NCI-H524 (cell line): ENCODE measurements at places on chromosomes 1 and 21.

DNA sequence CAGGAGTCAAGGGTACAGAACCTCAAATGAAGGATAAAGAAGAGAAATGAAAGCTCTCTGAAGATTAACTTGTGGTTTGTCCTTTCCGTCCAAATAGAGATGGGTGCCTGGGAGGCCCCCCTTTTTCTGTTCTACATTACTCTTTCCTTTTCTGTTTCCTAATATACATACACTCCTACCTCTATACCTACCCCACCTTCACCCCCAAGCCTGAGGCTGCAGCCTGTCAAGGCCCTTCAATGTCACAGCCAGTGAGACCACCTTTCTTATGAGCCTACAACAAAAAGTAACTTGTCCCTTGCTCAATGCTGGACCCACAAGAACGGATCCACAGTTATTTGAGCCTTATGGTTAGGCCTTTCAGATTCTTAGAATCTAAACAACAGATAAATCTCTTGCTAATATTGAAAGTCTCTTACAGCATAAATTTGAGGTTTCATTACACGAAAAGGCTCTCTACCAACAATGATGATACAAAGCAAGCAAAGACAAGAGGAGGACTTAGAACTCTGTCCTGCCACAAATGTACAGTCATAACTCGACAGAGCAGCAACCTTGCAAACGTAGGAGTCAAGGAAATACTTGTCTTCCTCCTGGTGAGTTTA is 4.1 kb upstream of the TRAF3IP3 start:
- no peak for DNase-seq

DNA sequence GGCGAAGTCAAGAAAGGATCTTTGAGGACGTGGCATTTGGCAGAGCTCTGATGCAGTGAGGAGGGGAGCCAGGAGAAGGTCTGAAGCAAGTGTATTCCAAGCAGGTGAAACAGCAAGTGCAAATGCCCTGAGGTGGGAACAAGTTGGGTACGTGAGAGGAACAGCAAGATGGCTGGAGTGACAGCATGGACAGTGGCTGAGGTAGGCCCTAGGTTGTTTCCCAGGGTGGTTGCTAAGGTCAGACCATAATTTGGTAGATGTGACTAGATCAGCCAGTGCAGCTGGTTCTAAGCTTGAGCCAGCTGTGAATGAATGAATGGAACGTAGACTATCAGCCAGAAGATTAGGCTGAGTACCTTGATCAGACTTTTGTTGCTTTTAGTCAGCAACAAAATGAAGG is 37.5 kb upstream of the JUN start:
- DNase-seq, result no peak

- no peak for DNase-seq
Observed at GRCh38 chr1:226919587-226919986, 20.5 kb upstream of the COQ8A start.

DNA sequence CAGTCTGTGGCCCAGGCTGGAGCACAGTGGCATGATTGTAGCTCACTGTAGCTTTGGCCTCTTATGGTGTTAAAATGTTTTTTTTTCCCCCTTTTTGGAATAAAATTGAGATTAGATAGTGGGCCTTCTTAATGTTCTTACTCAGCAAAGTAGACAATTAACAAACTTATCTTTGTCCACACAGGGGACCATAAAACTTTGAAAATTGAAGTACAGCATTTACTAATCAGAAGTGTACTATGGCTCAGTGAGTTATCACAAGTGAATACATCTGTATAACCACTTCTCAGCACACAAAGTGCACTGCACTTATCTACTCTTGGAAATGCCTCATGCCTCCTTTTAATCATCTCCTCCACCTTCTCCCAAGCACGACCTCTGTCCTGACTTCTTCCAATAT is 218.9 kb downstream of the PRDM2 start:
- no peak for DNase-seq

DNA sequence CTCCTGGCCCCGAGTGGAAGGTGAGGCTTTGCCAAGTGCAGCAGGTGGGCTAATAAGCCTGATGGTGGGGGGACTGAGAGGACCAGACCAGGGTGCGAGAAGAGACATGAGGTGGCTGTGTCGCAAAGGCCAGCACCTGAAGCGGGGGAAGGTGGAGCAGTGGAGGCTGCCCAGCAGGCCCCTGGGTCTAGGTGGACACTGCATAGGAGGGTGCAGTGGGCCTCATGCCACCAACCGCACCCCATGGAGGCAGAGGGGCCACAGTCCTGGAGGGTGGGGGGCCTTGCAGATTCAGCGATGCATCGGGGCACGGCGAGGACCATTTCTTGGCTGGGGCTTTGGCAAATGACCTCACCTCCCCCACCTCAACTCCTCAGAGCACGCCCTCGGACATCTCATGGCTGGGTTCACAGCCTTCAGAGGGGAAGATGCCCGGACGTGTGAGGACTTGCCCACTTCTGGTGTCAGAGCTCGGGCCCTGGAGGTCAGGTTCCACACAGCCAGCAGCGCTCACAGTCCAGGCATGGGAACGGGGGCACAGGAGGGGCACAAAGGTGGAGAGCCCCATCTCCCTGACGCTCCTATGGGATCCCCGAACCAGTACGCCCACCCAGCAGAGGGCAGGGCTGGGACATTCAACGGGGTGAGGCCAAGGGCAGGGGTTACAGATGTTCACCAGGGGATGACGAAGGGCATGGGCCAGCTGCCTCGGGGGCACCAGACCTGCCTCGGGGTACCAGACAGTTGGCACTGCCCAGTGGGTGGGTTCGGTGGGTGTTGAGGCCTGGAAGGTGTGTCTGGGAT is 35.4 kb downstream of the UBE2G2 start:
- no peak for DNase-seq

DNA sequence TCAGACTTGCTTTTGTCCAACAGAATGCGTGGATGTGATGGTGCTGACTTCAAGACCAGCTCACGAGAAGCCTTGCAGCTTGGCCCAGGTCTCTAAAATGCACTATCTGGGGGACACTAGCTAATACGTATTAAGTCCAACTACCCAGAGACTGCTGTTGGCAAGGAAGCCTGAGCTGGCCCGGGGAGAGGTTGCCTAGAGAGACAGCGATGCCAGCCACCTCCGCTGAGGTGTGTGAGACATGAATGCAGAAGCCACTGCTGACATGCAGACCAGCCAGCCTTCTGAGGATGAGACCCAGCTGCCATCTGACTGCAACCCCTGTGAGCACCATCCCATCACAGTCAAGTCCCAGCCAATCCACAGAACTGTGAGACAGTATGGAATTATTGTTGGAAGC is 32.5 kb downstream of the THAP3 start:
- no peak for DNase-seq

- no peak for DNase-seq
Observed at GRCh38 chr1:246320286-246320685, 186.8 kb downstream of the SMYD3 start.

DNA sequence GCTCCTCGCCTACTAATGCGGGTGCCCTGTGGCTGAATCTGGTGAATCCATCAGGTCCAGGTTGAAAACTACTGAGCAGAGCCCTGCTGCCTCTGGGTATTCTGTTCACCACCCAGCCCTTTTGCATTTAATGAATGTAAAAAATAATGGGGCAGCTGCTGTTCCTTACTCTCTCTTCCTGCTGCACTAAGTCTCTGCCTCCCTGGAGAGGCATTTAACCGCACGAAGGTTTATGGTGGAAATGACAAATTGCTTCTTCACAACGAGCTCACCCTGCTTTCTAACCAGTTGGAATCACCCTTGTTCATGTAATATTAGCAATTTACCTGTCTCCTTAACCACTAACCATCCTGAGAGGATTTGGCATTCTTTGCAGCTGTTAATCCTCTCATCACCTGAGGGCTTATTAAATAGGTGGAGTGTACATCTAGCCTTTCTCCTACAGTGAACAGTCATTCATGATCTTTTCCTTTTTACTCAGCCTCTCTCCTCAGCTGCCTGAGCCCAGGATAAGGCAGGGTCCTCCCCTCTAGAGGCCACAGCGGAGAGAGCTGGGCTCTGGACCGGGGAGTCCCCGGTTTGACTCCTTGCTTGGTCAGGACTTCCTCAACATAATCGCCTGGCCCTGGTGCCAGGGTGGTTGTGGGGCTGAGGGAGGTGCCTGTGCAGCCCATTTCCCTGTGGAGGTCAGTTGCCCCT is 97.6 kb downstream of the NOS1AP start:
- no peak for DNase-seq

GRCh38 chr1:97070376-97070775 is 348.8 kb downstream of the PTBP2 start:
- no peak for DNase-seq

GRCh38 chr1:208821939-208822338 is 577.8 kb upstream of the PLXNA2 start:
- DNase-seq, result no peak

GRCh38 chr1:234440348-234440747 is 38.6 kb downstream of the TARBP1 start:
- no peak for DNase-seq

DNA sequence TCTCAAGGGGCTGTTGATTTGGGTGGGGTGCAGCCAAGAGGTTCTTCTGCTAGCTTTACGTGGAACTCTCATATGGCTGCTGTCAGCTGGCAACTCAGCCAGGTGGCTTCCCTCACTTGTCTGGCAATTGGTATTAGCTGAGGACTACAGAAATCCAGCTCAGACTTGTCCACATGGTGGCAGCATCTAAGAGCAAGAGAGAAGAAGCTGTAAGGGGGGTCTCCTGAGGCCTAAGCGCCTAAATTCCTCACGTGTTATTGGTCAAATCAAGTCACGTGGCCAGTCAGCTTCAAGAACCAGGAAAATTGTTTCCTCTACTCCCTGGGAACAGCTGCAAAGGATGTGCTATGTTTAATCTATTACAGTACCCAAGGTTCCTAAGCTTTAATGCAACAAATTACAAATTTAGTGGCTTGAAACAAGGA is 4.2 kb upstream of the DYRK3 start:
- DNase-seq, result peak; percentile 93

GRCh38 chr21:40622531-40622930 is 224.4 kb downstream of the DSCAM start:
- no peak for DNase-seq

GRCh38 chr1:7409278-7409677 is 361.8 kb upstream of the VAMP3 start:
- no peak for DNase-seq

GRCh38 chr1:183945428-183946319 is 91.9 kb downstream of the COLGALT2 start:
- DNase-seq, result no peak

GRCh38 chr1:70168283-70168682 is 37.1 kb downstream of the LRRC40 start:
- DNase-seq, result no peak

DNA sequence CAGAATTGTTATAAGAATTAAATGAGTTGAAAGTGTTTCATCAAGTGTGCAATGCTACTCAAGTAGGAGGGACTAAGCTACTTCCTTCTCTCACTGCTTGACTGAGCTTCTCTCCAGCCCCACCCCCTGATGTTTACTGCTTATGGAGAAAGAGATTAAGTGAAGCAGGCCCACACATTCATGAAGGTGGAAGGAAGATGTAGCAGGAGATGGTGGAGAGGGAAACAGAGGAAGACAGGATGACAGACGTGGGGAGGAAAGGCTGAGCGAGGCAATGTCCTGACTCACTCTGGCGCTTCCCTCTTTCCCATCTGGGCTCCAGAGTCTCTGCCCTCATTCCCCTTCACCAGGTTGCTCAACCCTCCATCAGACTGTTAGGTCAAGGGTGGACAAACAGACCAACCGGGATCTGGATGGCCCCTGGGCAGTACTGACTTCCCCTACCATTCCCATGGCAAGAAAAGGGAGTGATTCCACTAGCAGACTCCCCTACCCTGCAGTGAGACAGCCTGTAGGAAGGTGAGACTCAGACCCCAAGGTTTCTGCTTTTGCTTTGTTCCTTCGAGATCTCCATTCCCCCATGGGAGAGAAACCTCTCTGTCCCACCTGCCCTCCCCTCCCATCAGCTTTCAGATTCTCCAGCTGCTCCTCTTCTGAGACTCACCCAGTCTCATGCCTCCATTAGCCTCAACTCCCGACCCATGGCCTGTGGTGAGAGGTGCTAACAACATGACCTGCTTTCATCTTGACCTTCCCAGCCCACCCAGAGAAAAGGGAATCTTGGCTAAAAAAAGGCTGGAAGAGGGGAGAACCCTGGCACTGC is 3.1 kb upstream of the ARHGEF2 start:
- no peak for DNase-seq

- DNase-seq, result peak; percentile 93
Observed at GRCh38 chr1:162666006-162666645, 33.9 kb downstream of the DDR2 start.

DNA sequence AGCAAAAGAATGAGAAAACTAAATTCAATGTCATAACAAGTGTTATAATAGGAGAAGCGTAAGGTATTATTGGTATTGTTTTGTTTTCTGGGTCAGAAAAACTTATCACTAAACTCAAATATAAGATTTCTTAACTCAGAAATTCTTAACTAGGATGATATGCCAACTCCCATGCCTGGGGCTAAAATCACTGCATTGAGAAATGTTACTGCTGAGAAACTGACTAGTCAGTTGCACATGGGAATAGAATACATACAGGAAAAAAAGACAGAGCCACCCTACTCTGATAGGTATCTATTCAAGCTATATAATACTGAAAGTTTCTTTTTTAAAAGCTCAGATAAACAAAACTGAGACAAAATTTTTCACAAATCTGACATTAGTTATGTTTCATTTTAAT is 56.3 kb downstream of the PRPF38A start:
- no peak for DNase-seq

- DNase-seq, result no peak
Observed at GRCh38 chr1:178495158-178495557, 1.6 kb downstream of the CLEC20A start.

DNA sequence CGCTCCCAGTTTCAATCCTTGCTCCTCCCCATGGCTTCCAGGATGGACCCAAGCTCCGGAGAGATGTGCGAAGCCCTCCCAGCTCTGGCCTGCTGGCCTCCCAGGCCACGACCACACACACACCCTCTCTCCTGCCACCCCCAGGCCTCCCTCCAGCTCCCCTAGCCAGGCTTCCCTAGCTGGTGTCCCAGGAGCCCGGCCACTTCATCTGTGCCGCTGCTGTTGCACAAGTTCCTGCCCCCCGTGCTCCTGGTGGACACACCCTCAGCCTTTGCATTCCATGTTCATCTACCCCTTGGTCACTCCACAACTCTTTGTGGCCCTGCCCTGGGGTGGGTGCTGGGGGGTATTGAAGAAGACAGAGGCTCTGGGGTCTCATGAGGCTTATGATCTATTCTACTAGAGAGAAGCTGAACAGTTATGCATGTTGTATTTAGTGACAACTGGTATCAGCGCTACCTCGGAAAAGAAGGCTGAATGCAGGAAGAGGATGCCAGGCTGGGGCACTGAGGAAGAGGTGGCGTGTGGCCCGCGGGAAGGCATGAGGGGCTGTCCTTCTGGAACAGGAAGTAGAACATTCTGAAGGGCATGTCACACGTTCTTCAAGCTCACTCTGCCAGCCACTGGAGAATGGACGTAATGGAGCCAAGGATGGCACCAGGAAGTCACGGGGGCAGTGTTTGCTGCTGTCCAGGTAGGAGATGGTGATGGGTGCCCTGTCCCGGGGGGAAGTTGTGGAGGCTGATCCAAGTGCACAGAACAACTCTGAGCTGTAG is 172.4 kb downstream of the PSMG1 start:
- no peak for DNase-seq

GRCh38 chr1:230594214-230594773 is 48.0 kb upstream of the COG2 start:
- no peak for DNase-seq
